ENCODE measurements at places on chromosomes 11 and 22. TPM values are rescaled to one million over a fixed set of nuclear protein-coding genes. Genes with fewer than 3 reads are reported as not detected.

The HEPN1 gene
- not detected for total RNA-seq

The RIBC2 gene
- 8.9 TPM for total RNA-seq

The DEFB131B gene
- not detected for total RNA-seq

The KCNK4 gene
- not detected for total RNA-seq

The SAA4 gene
- not detected for total RNA-seq

The SCGB1D4 gene
- total RNA-seq = not detected
